GM13977 (cell line): ENCODE measurements at places on chromosomes 3 and 15.

GRCh38 chr15:99956022-99956775 lies 223.0 kb upstream of the LYSMD4 start:
- no peak for DNase-seq

- DNase-seq: no peak
Observed at GRCh38 chr3:73868688-73869315, 244.1 kb upstream of the PDZRN3 start.

- no peak for DNase-seq
Observed at GRCh38 chr3:138684396-138684795, 75.8 kb downstream of the FAIM start.

- DNase-seq: peak; percentile 27
Observed at GRCh38 chr15:88179562-88179961, 77.0 kb downstream of the NTRK3 start.

GRCh38 chr3:56694867-56695683 lies 12.0 kb upstream of the TASOR start:
- no peak for DNase-seq

GRCh38 chr3:15769256-15769915 lies 28.4 kb downstream of the ANKRD28 start:
- DNase-seq: peak; percentile 16

- no peak for DNase-seq
Observed at GRCh38 chr3:172454180-172454579, 5.9 kb upstream of the GHSR start.

DNA sequence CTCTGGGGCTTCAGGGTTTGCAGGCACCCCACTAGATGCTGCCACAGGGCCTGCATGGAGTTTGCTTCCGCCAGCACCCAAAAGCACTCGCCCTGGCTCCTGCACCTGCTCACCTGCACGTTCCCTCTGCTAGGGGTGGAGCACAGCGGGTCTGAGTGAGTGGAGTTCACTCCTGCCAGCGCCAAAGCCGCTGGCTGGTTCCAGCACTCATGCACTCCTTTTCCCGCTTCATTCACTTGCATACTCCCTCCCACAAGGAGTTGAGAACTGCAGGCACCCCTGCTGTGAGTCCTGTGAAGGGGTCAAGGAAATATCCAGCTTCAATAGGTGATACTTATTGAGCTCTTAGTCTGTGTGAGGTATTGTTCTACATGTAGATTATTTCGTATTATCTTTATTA lies 537.5 kb downstream of the NR2F2 start:
- DNase-seq: no peak

- no peak for DNase-seq
Observed at GRCh38 chr15:101372960-101373525, 78.0 kb upstream of the SNRPA1 start.

DNA sequence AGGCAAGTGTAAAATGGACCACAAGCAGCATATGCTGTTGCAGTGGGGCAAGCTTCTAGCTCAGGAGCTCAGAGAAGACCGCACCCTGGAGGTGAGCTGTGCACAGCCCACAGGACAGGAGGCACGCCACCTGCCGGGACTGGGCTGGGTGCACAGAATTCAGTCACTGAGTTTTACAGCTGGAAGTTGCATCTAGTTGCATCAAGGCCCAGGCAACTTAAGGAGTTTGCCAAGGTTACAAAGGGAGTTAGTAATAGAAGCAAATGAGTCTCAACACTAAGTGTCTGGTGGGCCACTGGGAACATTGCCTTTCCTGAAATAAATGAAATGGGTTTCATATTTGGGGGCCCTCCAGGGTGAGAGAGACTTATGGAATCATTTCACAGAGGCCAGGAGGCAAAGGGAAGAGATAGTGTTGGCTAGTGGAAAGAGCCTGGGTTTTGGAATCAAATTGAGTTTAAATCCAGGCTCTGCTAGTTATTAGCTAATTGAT lies 36.0 kb upstream of the TIMP4 start:
- no peak for DNase-seq

DNA sequence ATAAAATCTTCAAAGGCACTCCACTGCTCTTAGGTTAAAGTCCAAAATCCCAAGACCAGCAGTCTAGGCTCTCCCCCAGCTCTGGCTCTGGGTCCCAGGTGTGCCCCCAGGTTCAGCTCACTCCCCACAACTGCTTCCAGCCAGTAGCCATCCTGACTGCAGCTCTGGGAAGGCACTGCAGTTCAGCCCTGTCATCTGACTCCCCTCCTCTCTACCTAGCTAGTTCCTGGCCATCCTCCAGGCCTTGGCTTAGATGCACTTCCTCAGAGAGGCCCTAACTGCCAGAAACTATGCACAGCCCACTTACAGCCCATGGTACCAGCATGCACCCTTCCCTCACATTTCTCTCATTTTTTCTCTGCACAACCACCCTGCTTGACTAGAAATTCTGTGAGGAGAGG lies 25.5 kb downstream of the TBC1D2B start:
- no peak for DNase-seq

GRCh38 chr15:24224161-24224560 lies 451.4 kb upstream of the NPAP1 start:
- DNase-seq: no peak

DNA sequence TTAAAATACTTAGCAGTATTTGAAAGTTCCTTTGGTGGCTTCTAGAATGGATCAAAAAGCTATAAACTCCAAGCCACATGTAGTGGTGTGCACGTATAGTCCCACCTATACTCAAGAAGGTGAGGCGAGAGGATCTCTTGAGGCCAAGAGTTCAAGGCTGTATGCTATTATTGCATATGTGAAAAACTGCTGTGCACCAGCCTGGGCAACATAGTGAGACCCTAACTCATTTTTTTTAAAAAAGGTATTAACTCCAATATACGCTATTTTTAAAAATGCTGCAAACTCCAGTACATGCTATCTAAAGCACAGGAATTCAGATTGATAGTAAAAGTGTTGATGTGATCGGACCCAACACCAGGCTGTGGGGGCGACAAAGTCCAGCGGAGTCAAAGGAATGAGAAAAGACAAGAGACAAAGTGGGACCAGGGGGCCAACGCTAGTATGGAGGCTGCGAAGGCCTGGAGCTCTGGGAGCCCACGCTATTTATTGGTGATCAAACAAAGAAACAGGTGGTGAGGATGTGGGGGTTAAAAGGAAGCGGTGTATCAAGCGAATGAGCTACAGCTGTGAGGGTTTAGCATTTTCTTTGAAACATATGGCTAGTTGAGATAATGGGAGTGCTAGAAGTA lies 66.6 kb downstream of the ARIH1 start:
- no peak for DNase-seq

- no peak for DNase-seq
Observed at GRCh38 chr15:67976506-67977073, 77.5 kb upstream of the PIAS1 start.

DNA sequence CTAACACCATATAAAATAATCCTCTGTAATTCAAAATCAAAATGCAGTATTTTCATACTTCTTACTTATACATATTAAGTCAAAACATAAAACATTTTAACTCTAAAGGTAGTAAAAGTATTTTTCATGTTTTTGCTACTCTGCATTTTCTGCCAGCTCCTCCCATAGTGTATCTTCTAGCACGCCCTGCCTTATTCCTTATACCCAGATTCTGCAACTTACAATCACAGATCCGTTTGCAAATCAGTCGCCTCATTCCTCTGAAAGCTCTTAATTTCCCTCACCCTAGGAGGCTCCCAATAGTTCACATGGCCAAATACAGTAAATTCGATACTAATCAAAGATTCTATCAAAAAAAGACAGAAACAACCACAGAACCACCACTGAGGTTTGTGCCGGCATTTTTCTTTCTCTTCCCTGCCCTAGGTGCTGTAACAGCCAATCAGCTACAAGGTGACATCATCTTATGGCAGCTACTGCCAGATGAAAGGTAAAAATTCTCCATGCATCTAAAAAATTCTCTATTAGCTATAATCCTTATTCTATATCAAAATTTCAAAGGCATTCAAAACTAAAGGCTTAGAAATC lies 72.9 kb downstream of the CLASP2 start:
- DNase-seq: no peak
